ENCODE measurements at places on chromosomes 16 and 17. TPM values are rescaled to one million over a fixed set of nuclear protein-coding genes. Genes with fewer than 3 reads are reported as not detected.
A peak's percentile ranks its signal among the peaks of the same experiment; 100 is the strongest.

- no peak overlapping the region for H3K27ac ChIP-seq
- peaks cover 4% of the 10 kb centered on the region for H3K4me1 ChIP-seq
- no peaks in the 10 kb centered on the region for H3K27me3 ChIP-seq
- no peak for DNase-seq
These were observed 101.8 kb downstream of the PARN start for GRCh38 chr16:14528306-14528705.

Gene CLEC19A
- not detected for total RNA-seq

GRCh38 chr16:9124908-9125584 lies 33.6 kb downstream of the HAPSTR1 start:
- H3K27ac ChIP-seq, result peak overlapping the region; percentile 5
- no peak for DNase-seq
- H3K4me3 ChIP-seq, result no peak overlapping the region
- H3K27me3 ChIP-seq, result no peaks in the 10 kb centered on the region
- H3K4me1 ChIP-seq, result peaks cover 35% of the 10 kb centered on the region
- H3K36me3 ChIP-seq, result peaks cover 16% of the 10 kb centered on the region

- H3K4me3 ChIP-seq, result no peak overlapping the region
- H3K36me3 ChIP-seq, result no peaks in the 10 kb centered on the region
- H3K27me3 ChIP-seq, result peaks cover 7% of the 10 kb centered on the region
- no peaks in the 10 kb centered on the region for H3K4me1 ChIP-seq
- H3K27ac ChIP-seq, result no peak overlapping the region
These were observed 27.7 kb upstream of the WSB1 start for GRCh38 chr17:27266228-27266627.

DNA sequence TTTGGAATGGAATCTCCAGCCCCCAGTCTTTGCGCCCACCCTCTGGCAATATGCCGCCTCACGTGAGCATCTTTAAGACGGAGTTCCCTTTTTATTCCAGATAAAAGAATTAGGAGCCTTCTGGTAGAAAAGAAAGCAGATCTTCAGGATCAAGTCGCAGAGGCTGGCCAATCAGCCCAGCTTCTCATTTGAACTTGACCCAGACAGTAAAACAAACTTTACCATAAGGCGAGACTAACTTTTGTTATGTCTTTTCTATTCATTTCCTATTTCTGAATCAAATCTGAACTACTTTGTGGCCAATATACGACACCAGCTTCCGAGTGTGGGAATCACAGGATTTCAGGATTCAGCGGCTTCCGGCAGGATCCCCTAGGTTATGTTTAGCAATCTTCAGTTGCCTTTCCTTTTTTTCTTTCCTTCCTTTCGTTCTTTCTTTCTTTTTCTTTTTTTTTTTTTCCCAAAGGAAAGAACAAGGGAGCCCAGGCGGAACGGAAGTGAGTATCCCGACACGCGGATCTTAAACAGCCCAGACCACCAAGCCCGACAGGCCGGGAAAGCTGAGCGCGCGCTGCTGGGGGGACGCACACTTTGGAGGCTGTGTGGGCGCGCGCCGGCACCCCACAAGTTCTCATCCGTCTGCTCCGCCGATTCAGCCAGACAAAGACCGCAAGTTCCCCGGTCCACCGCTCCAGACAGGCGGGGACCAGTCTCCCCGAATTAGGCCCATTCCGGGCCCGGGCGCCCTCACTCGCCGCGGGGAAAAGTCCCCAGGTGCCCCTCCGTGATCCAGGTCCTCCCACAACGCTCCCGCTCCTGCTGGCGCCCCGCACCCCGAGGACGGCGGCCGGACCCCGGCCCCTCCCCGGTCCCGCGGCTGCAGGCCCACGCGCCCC lies 633 bp downstream of the TBC1D16 start:
- H3K4me1 ChIP-seq, result peaks cover 10% of the 10 kb centered on the region
- peak; percentile 29 for DNase-seq
- H3K4me3 ChIP-seq, result peak overlapping the region; percentile 64
- peak overlapping the region; percentile 46 for H3K27ac ChIP-seq

Gene AATK
- 0.54 TPM for total RNA-seq

Gene EVPL
- not detected for total RNA-seq

- no peak for DNase-seq
- no peaks in the 10 kb centered on the region for H3K36me3 ChIP-seq
- H3K4me3 ChIP-seq, result no peak overlapping the region
- H3K27me3 ChIP-seq, result peaks cover 5% of the 10 kb centered on the region
- H3K27ac ChIP-seq, result no peak overlapping the region
- no peaks in the 10 kb centered on the region for H3K4me1 ChIP-seq
These were observed 101.0 kb downstream of the METRNL start for GRCh38 chr17:83180264-83180995.

Gene KCNJ18
- not detected for total RNA-seq

Gene TNFRSF13B
- total RNA-seq, result not detected

DNA sequence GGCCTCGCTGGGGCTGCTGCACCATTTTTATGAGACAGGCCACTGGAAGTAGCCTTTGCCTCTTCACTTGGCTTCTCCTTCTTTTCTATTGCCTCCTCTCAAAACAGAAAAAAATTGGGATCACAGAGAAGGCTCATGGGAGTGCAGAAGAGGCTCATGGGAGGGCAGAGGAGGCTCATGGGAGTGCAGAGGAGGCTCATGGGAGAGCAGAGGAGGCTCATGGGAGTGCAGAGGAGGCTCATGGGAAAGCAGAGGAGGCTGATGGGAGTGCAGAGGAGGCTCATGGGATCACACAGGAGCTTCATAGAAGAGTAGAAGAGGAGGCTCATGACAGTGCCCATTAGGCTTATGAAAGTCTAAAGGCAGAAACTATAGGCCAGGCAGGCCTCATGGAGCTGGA lies 211.2 kb downstream of the IRF8 start:
- H3K27ac ChIP-seq, result no peak overlapping the region
- H3K27me3 ChIP-seq, result peaks cover 2% of the 10 kb centered on the region
- no peak overlapping the region for H3K4me3 ChIP-seq
- no peaks in the 10 kb centered on the region for H3K4me1 ChIP-seq

GRCh38 chr17:63622574-63623390 lies 565 bp downstream of the MAP3K3 start:
- peaks cover 5% of the 10 kb centered on the region for H3K4me1 ChIP-seq
- DNase-seq, result peak; percentile 51
- H3K36me3 ChIP-seq, result no peaks in the 10 kb centered on the region
- H3K27me3 ChIP-seq, result no peaks in the 10 kb centered on the region
- peak overlapping the region; percentile 81 for H3K4me3 ChIP-seq

GRCh38 chr17:57674894-57675293 lies 70.2 kb downstream of the CCDC182 start:
- no peaks in the 10 kb centered on the region for H3K27me3 ChIP-seq
- DNase-seq, result no peak
- no peak overlapping the region for H3K4me3 ChIP-seq
- peaks cover 9% of the 10 kb centered on the region for H3K4me1 ChIP-seq
- no peaks in the 10 kb centered on the region for H3K36me3 ChIP-seq

Gene TMEM231
- 10.7 TPM for total RNA-seq

DNA sequence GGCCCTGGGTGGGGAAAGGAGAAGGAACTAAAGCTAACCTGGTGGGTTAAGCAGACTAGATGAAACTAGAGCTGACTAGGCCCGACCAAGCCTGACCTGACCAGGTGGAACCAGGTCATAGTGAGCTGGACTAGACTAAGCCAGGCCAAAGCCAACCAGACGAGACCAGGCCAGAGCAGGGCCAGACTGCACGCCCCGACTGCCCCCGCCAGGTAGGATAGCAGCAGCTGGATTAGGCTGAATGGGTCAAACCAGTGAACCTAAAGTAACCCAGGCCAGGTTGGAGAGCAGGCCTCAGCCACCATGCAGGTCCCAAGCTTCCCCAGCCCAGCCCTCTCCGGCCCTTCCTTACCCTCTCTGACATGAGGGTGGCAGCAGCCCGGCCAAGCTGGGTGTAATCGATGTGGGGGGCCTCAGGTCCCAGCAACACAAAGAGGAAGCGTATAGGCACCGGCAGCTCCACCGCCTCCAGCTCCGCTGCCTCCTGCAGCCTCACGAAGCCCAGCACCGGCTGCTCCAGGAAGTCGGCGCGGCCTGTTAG lies 9.1 kb downstream of the SLC4A1 start:
- no peak overlapping the region for H3K4me3 ChIP-seq
- H3K36me3 ChIP-seq, result no peaks in the 10 kb centered on the region
- no peak overlapping the region for H3K27ac ChIP-seq

- no peak for DNase-seq
- no peak overlapping the region for H3K27ac ChIP-seq
- no peaks in the 10 kb centered on the region for H3K27me3 ChIP-seq
- no peaks in the 10 kb centered on the region for H3K36me3 ChIP-seq
- no peak overlapping the region for H3K4me3 ChIP-seq
These were observed 15.4 kb downstream of the PIGL start for GRCh38 chr17:16232391-16232790.

DNA sequence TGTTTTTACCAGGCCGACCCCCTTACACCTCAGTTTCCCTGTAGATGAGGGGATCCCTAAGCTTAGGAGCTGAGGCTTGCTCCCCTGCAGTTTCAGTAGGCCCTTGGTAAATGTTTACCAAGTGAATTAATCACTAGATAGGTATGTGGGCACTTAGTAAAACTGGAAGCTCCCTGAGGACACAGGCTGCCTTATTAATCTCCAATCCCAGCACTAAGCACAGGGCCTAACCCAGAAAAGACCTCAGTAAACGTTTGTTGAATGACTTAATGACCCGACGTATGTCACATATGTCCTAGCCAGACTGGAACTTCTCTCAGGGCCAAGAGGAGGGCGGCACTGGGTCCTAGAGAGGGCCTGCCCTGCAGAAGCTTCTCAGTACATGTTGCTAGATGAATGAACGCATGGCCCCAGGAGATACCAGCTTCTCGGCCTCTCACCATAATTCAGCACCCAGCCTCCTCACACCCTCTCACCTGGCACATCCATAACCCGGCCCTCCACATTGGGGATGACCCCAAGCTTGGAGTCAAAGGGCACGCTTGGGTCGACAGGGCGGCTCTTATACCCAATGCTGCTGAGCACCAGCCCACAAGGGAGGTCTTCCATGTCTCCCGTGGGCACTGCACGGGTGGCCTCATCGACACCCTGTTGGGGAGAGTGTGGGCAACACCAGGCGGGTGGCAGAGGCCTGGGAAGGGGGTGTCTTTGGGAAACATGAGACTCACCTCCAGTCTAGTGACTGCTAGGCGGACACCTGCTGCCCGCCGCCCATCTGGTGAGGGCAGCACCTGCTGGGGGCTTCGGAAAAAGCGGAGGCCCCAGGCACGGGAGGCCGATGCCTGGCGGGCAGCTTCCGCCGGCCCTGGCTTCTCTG lies 4.0 kb upstream of the GRIN2C start:
- H3K27me3 ChIP-seq, result peaks cover 23% of the 10 kb centered on the region
- no peak for DNase-seq
- H3K27ac ChIP-seq, result no peak overlapping the region
- peaks cover 4% of the 10 kb centered on the region for H3K4me1 ChIP-seq
- H3K4me3 ChIP-seq, result no peak overlapping the region
- peaks cover 3% of the 10 kb centered on the region for H3K36me3 ChIP-seq
